Ammon's horn (tissue), 1 donor: ENCODE measurements at places on chromosomes 4 and X.

DNA sequence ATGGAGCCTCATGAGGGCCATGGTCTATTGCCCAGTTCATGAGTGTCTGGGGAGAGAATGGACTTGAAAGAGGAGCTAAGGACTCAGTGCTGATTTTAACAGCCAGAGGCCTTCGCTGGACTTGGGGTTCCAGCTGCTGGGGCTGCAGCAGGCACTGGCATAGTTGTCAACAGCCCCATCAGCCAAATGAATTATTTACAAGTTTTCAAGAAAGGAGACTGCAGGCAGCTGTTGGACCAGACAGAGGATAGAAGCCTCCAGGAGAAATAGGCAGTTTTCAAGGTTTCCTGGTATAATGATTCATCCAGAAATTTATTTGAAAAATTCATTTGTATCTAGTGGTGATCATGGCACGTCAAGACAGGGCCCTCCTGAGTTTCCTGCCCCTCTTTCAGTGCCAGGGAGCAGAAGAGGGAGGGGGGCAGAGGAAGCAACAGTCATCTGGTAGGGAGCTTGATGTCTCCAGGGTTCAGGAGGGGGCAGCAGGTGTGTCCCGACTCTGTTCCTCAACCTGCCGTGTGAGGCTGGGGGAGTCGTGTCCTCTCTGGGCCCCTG is 63.1 kb upstream of the GPR78 start:
- DNase-seq, result no peak

DNA sequence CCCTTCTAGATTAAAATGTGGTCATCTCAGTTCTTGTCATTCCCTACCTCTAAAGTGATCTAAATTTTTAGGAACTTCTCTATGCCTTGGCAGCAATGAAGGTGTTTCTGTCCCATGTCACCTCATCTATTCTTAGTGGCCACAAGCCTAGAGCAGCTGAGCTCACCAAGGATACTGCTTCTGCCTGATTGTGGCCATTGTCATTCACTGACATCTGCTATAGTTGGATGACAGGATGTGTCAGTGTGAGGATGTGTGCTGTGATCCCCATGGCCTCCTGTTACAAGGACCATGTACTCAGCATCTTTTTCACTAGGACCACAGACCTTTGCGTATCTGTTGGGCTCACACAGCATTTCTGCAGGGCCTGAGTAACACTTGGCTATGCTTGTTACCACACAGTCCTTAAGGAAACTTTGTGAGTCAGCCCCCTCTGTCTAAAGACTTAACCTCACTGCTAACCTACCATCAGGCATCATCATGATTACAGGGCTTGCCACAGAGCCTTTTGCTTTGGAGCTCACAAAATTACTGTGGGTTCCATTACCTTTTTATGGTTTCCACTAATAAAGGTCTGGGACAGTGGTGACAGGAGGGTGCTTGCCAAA is 421.0 kb downstream of the ADAM29 start:
- no peak for DNase-seq

DNA sequence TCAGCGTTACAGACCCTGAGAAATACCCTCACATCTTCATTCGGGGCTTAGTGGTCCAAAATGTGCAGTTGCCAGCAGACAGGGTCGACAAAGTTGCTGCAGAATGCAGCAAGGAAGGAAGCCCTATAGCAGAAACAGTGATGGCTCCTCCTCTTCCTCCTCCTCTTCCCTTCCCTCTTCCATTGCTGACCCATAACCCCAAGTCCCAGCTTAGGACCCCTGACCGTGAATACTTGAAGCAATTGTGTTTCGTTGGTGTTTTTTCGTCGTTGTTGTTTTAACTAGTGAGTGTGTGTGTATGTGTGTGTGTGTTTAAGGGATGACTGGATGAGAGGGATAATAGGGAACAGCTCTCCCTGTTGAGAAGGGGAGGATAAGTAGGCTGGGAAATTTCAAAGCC is 69.5 kb downstream of the SLAIN2 start:
- no peak for DNase-seq

- DNase-seq, result no peak
Measured at GRCh38 chr4:6549445-6549844, 25.5 kb upstream of the MAN2B2 start.

DNA sequence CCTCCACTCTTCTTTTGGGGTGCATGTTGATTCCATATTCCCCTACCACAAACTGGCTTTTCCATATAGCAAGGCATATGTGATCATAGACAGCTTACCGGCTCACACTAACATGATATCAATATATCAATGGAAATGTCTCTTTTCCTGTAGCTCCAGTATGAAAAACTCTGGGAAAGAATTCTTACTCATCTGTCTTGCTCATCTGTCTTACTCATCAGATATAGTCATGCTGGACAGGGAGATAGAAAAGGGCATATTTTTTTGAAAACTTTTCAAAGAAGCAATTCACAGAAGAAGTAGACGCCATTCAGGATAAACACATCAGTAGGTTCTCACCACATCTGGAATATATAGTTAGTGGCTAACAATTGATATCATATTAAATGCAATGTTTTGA is 794.7 kb downstream of the RAB28 start:
- no peak for DNase-seq

DNA sequence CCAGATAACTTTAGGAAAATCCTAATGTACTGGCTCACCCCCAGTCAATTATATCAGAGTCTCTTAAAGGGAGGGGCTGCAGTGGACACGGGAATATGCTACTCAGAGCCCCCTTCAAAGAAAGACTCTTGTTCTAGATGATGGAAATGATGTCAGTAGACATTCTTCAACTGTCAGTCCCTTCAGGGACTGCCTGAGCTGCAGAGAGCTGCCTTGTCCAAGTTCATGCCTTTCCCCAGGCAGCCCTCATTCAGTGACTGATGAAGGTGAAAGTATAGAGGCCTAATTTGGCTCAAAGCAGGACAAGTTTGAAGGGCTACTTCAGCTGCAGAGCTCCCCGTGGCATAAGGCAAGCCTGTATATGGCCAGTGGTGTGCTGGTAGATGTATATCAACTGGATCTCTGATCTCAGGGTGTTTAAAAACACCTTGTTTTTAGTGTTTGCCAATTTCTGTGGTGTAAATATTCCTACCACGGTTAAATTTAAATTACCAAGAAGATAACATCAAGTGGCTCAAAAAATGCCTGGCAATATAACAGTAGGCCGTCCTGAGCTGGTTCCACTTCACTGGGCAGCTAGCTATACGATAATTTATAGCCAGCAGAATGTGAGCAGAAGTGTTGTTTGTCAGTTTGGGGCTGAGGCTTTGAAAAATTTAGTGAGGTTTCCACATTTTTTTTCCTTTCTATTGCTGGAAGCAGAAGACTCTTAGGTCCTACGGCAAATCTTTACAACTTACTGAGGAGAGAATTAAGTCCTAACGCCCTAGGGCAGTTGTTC is 748.8 kb upstream of the FTHL17 start:
- DNase-seq, result no peak

DNA sequence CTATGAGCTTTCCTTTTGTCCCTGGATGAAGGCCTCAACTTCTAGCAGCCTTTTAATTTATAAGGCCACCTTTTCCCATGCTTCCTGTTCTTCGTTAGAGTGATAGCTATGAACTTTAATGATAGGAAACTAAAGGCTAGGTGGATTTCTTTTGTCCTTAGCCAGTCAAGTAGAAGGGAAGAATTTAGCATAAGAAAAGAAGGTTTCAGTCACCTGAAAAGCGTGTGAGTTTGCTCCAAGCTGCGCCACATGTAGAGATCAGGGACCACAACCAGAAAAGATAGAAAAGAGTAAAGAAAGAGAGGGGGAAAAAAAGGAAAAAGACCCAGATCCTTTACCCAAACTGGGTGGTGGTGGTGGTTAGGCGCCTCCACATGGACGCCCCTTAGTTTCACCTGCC is 28.6 kb downstream of the LUZP4 start:
- no peak for DNase-seq

- DNase-seq, result no peak
Measured at GRCh38 chr4:125159001-125159400, 155.8 kb upstream of the FAT4 start.

- DNase-seq, result no peak
Measured at GRCh38 chr4:83413676-83414075, 41.9 kb downstream of the HELQ start.

GRCh38 chr4:26420913-26421312 is 69.4 kb downstream of the CCKAR start:
- DNase-seq, result no peak

DNA sequence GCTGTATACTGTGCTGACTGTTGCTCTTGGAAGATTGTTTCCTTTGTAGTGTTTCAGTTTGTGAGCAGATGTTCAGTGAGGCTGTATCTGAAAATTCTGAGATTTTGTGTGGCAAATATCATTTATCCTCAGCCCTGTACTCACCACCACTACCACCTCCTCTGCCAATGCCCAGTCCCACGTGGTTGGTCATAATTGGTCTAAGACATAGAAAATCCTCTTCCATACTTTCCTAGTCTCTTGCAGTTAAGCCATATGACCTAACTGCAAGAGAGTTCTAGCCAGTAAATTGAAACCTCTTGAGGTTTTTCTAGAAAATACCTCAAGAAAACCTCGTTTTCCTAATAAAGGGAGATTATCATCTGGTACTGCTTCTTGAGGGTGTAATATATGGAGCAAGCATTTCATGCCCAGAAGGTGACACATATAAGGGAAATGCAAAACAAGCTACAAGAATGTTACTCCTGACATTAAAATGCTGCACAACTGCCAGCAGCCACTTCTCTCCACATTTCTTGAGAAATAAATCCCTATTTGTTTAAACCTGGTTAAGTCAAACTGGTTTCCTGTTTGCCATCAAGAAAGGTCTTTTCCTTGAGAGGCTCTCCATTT is 32.8 kb downstream of the ABCE1 start:
- DNase-seq, result no peak

DNA sequence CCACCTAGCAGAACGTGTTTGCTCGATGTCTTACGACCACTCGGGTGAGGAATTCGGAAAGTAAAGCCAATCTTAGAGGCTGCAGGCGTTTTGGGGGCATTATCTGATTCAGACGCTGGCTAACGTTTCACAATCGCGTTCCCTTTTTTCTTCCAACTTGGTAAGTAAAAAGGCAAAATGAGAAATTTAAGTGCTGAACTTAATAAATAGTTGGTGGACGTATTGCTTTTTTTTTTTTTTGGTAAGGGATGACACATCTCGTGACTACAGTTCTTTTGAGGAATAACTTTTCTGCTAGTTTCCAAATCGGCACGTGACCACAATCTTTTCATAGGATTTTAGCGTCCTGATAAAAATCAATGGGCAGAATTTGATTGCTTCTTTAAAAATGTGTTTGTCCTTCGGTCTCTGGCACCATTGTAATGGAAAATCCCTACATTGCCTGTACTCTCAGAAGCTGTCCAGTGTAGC is 848 bp downstream of the RAB9A start:
- DNase-seq, result no peak

DNA sequence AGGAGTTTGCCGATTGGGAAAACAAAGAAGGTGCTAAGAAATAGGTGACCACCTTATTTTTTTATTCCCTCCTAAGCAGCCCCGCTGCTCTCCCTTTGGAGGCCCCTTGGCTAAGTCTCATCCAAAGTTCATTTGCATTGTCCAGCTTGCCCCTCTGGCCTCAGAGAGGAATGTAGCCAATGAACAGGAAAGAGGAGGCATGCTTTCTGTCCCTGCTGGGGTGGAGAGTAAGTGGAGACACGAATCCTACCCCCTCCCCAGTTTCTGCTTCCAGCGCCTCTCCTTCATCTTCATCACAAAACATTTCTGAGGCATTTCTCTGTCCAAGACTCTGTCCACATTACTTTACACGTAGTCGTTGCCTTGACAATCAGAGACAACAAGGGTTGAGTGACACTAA is 38.7 kb downstream of the NLGN3 start:
- DNase-seq, result no peak

- DNase-seq, result no peak
Measured at GRCh38 chr4:57404483-57404882, 294.3 kb upstream of the IGFBP7 start.

DNA sequence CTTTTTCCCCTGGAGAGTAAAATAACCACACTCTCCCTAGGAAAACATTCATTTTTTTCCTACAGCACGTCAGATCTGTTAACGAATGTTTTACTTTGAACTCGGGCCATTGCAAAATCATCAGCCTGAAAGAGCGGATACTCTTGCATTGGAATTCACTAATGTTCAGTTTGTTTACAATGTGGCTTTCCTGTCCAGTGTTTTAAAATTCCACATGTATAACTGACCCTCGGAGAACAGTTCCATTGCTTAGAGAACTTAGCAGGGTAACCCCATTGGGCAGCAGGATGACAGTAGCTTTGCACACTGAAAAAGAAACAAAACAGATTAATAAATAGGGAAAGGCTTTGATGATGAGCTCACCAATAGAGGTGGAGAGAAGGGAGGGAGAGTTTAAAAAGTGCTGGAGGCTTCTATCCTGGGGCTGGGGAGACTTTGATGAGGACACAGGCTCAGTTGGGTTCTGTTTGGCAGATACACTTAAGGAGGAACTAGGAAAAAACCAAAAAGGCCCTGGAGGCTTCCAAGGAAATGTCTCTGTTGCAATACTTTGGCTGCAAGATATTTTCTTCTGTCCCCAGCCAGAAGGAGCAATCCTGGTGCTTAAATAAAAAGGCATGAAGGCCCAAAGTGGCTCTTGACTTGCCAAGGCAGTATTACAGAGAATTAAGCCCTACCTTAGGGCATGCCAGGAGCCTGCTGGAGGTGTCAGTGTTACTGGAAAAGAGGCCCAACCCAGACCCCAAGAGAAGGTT is 143.1 kb downstream of the ARSF start:
- DNase-seq, result no peak

- no peak for DNase-seq
Measured at GRCh38 chr4:180811556-180811955, 1431.6 kb upstream of the TENM3 start.

GRCh38 chr4:25590171-25590570 is 65.5 kb upstream of the SLC34A2 start:
- no peak for DNase-seq

DNA sequence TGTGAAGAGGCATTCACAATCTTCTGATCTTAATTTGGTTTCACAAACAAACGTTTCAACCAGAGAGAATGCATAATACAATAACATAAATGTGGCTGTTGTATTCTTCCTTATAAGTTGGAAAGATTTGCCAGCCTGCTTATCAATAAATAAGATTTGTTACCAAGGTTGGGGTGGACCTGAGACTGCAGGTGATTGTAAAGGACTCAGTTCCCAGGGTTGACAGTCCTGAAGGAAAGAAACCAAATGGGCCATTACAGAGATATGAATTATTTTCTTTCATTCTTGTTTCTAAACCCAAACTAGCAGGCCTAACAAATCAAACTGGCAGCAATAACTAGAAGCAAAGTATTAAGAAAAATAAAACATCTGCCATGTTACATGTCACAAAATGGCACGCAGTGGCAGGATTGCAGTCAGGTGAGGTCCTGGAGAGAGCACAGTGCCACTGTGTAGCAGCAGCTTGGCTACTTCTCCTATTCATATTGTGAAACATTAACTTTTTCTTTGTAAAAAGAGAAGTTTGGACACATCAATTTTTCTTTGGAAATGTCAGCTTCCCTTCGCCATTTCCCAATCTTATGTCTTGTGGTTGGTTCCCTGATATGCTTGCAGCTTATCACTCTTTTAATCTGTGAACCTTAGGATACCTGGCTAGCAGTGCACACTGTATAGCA is 133.8 kb upstream of the EMCN start:
- no peak for DNase-seq

DNA sequence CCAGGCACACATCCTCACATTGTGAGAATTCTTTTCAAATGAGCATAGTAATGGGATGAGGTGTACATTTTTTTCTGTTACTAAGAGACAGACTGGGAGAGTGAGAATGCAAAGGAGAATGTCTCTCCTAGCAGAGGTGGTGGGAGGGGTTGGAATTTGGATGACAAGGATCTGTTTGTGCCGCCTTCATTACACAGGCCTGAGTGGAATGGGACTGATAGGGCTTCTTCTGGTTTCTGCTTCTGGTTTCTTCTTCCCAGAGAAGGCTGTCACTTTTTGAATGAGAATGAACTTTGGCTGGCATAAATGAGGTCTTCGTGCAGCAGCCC is 55.4 kb downstream of the C4orf51 start:
- DNase-seq, result no peak
